ENCODE measurements at places on chromosomes 12 and 14. TPM values are rescaled to one million over a fixed set of nuclear protein-coding genes. Genes with fewer than 3 reads are reported as not detected.
A peak's percentile ranks its signal among the peaks of the same experiment; 100 is the strongest.

- DNase-seq = no peak
Observed at GRCh38 chr12:38389614-38390013, 73.0 kb downstream of the ALG10B start.

DNA sequence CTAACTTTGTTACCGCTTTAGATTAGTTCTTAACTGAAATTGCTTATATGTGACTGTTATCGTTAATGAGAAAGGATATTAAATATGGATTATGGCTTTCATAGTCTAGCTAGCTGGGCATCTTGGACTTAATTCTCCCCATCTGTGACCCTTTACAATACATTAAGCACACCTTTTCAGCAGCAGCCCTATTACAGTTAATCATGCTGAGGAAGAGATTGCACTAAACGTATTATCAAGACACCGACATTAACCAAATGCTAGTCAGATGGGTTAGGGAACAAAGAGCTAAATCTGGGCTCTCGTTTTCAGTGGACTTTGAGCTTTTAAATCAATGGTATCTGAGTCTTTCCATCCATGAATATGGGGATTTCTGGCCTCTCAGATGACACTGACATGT lies 447.5 kb upstream of the DCN start:
- no peak for DNase-seq

DNA sequence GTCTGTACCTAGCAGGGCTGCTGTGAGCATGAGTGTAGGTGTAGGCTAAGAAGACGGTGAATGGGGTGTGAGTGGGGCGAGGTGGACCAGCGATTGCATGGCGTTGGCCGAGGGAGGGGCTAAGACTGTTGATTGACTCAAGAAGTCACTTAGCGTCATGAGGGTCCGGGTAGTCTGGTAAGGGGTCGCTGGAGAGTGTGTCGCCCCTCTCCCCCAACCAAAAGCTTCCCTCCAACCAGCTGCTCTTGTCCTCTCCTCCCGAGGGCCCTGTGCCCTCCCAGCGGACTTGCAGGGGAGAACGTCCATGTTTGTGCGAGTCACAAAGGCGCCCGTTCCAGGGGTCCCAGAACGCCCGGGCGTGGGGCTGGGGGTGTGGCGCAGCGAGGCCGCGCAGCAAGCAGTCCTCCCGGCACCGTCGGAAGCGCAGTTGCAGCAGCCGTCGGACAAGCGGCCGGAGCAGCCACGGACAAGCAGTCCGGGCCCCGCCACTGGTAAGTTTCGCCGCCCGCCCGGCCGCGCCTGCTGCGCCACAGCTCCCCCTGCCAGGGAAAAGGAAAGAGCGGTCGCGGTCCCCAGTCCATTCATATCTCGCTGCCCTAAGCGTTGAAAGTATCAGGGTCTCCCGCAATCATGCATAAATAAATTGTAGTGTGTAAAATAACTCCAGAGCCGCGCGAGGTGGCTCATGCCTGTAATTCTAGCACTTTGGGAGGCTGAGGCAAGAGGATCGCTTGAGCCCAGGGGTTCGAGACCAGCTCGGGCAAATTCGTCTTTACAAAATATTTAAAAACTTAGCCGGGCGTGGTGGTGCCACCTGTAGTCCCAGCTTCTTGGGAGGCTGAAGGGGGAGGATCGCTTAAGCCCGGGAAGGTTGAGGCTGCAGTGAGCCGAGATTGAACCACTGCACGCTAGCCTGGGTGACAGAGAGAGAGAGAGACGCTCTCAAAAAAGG lies at the start of gene CCDC63:
TSS of gene CCDC63 (plus strand) at position 373 of the 952 bp plus-strand sequence. CDS start 5,968 bp downstream, outside the sequence.
- DNase-seq = peak; percentile 38

Gene TGFB3
- 4.4 TPM for total RNA-seq

Gene IL22
- total RNA-seq = not detected

GRCh38 chr12:54411391-54412241 lies 7.5 kb downstream of the ITGA5 start:
- DNase-seq = peak; percentile 59

Gene ADAMTS20
- 0.24 TPM for total RNA-seq

Gene ESRRB
- not detected for total RNA-seq

DNA sequence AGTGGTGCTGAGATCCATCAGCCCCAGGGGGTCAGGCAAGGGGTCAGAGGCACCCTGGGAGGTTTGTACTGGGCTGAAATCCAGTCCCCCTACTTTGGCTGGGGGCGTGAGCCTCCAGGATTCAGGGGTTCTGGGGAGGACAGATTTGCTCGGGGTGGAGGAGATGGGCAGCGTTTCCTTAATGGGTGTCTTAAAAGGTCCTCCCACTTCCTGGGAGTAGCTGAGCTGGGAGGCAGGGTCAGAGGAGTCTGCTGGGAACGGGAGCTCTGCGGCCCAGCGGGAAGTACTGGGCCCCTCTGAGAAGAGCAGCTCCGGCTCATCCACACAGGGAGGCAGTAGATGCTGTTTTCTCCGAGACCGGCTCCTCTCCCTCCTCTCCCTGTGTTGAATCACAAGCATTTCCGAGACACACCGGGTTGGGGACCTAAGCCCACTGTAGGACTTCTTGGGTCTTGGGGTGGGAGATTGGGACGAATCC lies 2.1 kb upstream of the TEX52 start:
- no peak for DNase-seq

- no peak for DNase-seq
Observed at GRCh38 chr14:54451961-54452360, 10.8 kb upstream of the CNIH1 start.

DNA sequence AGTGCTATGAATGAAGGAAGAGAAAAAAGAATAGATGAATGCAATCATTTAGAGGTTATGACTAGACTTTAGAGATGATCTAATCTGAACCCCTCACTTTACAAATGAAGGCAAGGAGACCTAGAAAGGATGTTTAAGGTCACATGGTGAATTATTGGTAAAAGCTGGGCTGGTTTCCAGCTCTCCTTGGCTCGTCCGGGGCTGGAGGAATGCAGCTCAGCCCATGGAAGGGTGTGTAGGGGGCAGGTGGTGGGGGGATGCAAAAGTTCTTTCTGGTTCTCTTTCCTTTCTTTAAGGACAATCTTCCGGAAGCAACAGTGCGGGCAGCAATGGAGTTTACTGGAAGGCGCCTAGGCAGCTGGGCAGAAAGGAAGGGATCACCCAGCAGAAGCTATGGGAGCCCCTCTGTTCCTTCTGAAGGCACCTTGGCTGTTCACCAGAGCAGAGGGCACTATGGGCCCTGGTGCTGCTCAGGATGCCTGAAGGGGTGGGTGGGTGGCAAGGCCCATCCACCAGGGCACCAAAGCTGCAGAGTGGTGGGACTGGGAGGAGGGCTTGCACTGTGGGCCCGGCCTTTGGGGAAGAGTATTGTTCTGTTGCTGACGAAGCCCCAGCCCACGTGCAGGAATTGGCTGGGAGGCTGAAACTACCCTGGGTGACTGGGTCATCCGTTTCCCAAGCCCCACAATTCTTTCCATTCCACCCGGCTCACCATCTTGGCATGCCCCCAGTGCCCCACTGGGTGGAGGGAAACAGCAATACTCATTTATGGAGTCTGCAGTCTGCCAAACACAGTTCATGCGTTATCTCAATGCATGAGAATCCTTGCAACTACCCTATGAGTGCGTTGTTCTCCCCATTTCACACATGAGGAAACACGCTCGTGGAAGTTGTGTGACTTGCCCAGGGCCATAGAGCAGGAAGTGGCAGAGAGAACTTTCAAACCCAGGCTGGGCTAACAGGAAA lies 78.2 kb downstream of the IRF2BPL start:
- DNase-seq = no peak

- DNase-seq = peak; percentile 52
Observed at GRCh38 chr14:103549361-103550311, 12.8 kb downstream of the BAG5 start.

GRCh38 chr14:56292970-56293369 lies 174.8 kb downstream of the PELI2 start:
- no peak for DNase-seq

Gene C14orf93
- total RNA-seq = 8.2 TPM

- DNase-seq = no peak
Observed at GRCh38 chr12:19121449-19122018, 8.0 kb upstream of the PLEKHA5 start.

GRCh38 chr14:75523771-75524171 lies 1.5 kb downstream of the BATF start:
- no peak for DNase-seq

GRCh38 chr14:42174357-42174756 lies 567.7 kb downstream of the LRFN5 start:
- DNase-seq = no peak

DNA sequence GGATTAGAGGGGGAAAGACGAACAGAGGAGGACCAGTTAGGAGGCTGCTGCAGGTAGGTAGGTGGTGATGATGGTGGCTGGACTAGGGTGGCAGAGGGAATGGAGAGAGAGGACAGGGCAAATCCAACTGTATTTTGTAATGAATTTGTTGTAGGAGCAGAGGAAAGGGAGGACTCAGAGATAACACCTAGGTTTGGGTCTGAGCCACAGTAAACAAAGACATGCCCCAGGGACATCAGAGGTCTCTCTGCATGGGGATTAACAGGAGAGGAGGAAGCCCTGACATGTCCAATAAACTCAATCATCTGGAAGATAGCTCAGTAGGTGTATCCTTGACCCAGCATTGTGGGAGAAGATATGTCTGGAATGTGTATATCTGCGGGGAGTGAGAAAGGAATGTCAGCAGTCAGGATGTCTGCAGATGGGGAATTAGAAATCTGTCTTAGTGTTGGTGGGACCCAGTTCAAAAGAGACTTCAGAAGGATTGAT lies 4.7 kb upstream of the SLC48A1 start:
- no peak for DNase-seq

Gene FGF6
- not detected for total RNA-seq

GRCh38 chr14:34835312-34835711 lies 39.8 kb downstream of the BAZ1A start:
- DNase-seq = no peak

Gene FOS
- total RNA-seq = 78.3 TPM

Gene CFAP73
- total RNA-seq = not detected
